ENCODE measurements at places on chromosomes 11 and 22.

GRCh38 chr11:14454861-14455632 is 44.6 kb downstream of the COPB1 start:
- DNase-seq = peak; percentile 68

DNA sequence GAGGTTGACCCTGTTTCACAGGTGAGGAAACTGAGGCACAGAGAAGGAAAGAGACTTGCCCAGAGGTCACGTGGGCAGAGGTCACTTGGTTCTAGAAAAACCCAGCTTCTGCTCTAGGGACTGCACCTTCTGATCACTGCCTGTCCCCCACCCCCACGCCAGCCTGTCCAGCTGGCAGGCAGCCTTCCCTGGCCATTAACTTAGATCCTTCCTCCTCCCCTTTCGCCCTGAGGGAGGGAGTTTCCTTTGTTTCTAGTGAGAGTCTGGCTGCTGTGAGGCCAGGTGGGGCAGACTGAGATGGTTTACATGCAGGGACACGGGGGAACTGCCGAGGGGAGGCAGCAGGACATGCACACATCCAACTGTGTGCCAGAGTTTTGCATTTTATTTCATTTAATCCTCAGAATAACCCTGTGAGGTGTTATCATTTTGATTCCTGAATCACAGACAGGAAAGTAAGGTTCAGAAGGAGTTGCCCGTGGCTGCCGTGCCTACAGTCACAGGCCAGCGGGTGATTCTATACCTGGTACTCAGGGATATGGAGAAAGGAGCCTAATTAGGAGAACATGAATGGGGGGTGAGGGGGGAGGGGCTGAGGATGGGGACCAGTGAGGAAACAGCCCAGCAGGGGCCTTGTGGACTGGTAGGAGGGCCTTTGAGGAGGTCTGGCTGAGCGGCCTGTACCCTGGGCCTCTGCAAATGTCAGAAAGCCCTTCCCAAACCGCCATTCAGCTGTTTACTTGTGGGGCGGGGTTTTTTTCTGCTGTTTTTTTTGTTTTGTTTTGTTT is 3.4 kb downstream of the FAM83F start:
- DNase-seq = peak; percentile 48

DNA sequence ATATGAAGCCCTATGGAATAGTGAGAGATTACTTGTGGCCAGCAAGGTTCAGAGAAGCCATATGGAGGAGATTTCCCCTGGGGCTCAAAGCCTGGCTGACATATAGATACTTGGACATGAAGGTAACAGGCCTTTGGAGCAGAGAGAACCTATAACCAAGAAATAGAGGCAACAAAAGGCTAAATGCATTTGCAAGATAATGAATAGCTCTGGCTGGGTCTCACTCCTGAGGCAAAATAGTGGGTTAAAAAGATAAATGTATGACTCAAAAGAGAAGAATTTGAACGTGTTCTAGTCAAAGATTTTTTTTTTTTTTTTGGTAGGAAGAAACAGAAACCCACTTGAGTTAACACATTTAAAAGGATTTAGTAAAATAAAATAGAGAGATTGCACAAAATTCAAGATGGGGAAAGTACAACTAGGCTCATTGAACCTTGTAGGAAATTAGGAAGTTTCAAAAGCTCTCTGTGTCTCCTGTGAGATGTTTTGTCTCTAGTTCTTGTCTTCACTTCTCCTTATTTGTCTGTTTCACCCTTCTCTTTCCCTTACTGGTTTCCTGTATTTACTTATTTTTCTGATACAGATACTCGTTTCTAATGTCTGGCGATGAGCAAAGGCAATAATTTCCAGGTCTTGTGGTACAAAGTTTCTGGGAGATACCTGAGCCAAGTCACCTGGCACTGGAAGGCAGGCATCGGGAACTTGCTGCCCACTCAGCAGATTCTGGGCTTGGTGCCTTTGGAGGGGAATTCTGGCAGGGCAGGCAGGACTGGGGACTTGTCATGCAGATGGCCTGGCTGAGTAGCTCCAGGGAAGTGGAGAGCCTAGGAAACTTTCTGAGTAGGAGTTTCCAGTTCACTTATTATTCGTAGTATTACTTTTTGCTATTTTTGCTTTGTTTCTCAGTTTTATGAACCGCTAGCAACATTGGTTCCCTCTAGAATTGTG is 49.2 kb upstream of the SESN3 start:
- no peak for DNase-seq

- DNase-seq = no peak
Measured at GRCh38 chr11:41519696-41520095, 60.2 kb upstream of the LRRC4C start.

GRCh38 chr22:28395520-28395919 is 284.1 kb downstream of the TTC28 start:
- no peak for DNase-seq

DNA sequence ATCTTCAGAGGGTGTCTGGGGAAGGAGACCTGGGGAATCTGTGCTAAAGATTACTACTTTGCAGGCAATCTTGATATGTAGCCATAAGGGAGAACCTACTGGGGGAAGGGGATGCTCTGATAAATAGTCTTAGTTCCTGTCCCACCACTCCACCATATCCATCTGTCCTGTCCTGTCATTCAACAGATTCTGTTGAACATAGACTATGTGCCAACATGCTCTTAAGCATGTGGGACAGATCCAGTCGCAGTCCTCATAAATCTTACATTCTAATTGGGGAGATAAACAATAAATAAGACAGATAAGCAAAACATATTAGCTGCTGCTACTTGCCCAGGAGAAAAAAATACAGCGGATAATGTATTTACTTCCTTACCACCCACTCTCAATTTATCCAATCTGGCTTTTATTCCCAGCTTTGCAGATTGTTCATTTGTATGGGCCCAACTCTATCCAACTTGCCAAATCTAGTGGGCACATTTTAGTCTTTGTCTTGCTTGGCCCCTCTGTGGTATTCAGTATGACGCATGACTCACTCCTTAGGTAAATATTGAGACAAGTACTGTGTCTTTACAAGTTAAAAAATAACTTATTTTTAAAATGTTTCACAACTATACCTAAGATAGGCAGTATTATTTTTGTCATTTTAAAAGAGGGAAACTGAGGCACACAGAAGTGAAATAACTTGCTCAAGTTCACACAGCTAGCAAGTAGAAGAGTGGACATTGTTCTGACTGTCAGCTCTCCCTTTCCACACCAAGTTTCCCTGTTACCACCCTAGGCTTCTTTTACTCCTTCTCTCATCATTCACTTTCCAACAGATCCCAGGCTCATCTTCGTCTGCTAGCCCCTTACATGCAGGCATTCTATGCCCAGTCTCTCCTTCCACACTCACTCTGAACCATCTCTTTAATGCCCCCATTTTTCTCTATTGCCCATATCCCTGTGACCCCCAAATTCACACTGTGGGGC is 133.6 kb upstream of the SESN3 start:
- DNase-seq = no peak

DNA sequence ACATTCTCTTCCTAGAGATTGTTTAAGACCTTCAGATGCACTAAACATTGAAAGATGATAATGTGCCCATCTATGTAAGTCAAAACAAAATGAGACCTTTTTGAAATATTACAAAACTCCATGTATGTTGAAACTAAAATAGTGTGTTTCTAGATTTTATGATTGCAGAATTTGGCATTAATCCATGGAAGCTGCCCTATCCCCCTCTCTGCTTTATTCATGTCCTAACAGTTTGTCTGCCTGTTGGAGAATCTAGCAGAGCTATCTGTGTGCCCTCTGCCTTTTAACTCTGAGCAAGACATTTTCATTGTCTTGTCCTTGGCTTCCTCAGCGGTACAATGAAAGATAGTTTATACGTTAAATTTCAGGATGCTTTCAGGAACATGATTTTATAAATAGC is 105.5 kb downstream of the FAT3 start:
- no peak for DNase-seq

- no peak for DNase-seq
Measured at GRCh38 chr11:121119440-121119839, 18.4 kb downstream of the TECTA start.

GRCh38 chr11:14529321-14529720 is 9.1 kb upstream of the PSMA1 start:
- no peak for DNase-seq

DNA sequence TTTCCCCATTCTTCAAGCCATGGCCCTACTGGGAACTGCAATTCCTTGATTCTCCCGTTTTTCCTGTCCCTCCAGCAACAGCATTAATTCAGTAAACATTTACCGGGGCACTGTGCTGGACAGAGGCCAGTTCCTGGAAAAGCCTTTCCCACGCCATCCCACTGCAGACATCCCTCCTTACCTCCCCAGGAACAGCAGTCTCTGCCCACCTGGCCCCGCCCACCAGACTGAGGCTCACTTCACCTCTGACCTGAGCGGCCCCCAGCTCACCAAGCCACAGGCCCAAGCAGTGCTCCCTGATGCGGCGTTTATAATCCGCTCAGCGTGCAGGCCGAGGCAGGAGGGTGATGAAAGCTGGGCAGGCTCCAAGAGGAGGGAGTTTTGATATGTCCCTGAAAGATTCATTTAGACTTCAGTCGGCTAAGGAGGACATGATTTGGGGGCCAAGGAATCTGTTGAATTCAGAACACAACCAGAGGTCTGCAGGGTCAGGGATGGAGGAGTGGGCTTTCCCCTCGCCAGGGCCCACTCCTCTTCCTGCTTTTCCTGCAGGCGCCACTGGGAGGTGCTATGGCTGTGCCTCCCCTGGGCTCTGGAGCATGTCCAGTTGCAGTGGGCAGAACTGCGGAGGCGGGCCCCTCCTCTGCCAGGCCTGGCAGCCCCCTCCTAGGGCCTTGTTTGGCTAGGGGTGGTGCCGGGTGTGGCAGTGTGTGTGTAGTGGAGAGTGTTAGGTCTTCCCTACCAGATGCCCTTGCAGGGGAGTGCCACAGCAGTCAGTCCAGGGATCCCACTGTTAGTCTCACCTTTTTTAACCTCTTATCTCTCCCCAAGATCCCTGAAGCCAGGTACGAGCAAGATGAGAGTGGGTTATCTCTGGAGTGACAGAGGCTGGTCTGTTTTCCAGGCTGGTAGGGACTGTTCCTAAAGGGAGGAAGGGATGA is 1.4 kb upstream of the TAGLN start:
- DNase-seq = no peak
